ENCODE measurements at places on chromosomes 12 and 14. TPM values are rescaled to one million over a fixed set of nuclear protein-coding genes. Genes with fewer than 3 reads are reported as not detected.

Gene KRT83
- not detected for total RNA-seq

Gene RAD9B
- 0.19 TPM for total RNA-seq

Gene AQP6
- total RNA-seq, result not detected

Gene TAS2R20
- 3.9 TPM for total RNA-seq

Gene ARHGDIB
- 636 TPM for total RNA-seq

Gene PTPRQ
- total RNA-seq, result not detected

Gene EPYC
- not detected for total RNA-seq

Gene CAMKK2
- total RNA-seq, result 29.1 TPM

Gene ZFHX2
- total RNA-seq, result 0.65 TPM

Gene RND1
- total RNA-seq, result 3.9 TPM

Gene HOXC13
- not detected for total RNA-seq

Gene GPR135
- total RNA-seq, result 2.3 TPM

Gene TCL1A
- total RNA-seq, result not detected

Gene IGFBP6
- total RNA-seq, result 8.5 TPM

Gene CNTN1
- under 0.01 TPM for total RNA-seq

Gene FAIM2
- total RNA-seq, result not detected

Gene SAMD15
- total RNA-seq, result 1.6 TPM

All from vein endothelial cell (primary cell).